Transverse colon (tissue), 4 donors: ENCODE measurements at places on chromosomes 16 and 17. TPM values are rescaled to one million over a fixed set of nuclear protein-coding genes. Genes with fewer than 3 reads are reported as not detected.

Gene CNGB1
- 1.9 TPM for total RNA-seq

Gene DOC2B
- 2.4 TPM for total RNA-seq

Gene TUBG2
- total RNA-seq, result 9.6 TPM

Gene HBZ
- not detected for total RNA-seq

Gene CCL8
- total RNA-seq, result 10.9 TPM

Gene NTN3
- total RNA-seq, result not detected

Gene KRT14
- total RNA-seq, result 0.68 TPM

Gene NOTUM
- not detected for total RNA-seq

- no peaks in the 10 kb centered on the region for H3K36me3 ChIP-seq
- no peaks in the 10 kb centered on the region for H3K27me3 ChIP-seq
- no peak for DNase-seq
Measured at GRCh38 chr17:27600471-27600870, 30.5 kb upstream of the LGALS9 start.

GRCh38 chr17:29039764-29040598 is 3.0 kb upstream of the PIPOX start:
- no peak overlapping the region for H3K4me3 ChIP-seq
- no peak for DNase-seq
- H3K36me3 ChIP-seq, result no peaks in the 10 kb centered on the region
- peaks cover 7% of the 10 kb centered on the region for H3K4me1 ChIP-seq
- H3K27me3 ChIP-seq, result peaks cover 11% of the 10 kb centered on the region
- no peak overlapping the region for H3K27ac ChIP-seq

- H3K36me3 ChIP-seq, result no peaks in the 10 kb centered on the region
- peaks cover 16% of the 10 kb centered on the region for H3K4me1 ChIP-seq
- H3K27ac ChIP-seq, result peak overlapping the region; percentile 86
- peaks cover 3% of the 10 kb centered on the region for H3K27me3 ChIP-seq
Measured at GRCh38 chr16:4537376-4538343, 913 bp downstream of the CDIP1 start.

DNA sequence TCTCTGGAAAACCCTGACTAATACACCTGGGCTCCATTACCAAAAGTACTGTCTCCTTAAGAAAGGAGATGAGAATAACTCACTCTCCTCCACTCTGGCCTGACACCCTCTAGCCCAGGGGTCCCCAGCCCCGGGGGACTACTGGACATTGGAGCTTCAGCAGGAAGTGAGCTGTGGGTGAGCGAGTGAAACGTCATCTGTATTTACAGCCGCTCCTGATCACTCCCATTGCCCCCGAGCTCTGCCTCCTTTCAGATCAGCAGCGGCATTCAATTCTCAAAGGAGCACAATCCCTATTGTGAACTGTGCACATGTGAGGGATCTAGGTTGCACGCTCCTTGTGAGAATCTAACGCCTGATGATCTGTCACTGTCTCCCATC is 126.3 kb upstream of the TNRC6C start:
- no peaks in the 10 kb centered on the region for H3K27me3 ChIP-seq
- H3K4me3 ChIP-seq, result no peak overlapping the region
- no peak for DNase-seq
- H3K27ac ChIP-seq, result no peak overlapping the region
- peaks cover 9% of the 10 kb centered on the region for H3K4me1 ChIP-seq
- no peaks in the 10 kb centered on the region for H3K36me3 ChIP-seq

GRCh38 chr17:6568184-6568758 is 11.9 kb upstream of the PITPNM3 start:
- H3K4me3 ChIP-seq, result no peak overlapping the region
- H3K27ac ChIP-seq, result no peak overlapping the region
- H3K4me1 ChIP-seq, result no peaks in the 10 kb centered on the region
- H3K27me3 ChIP-seq, result no peaks in the 10 kb centered on the region

- no peak overlapping the region for H3K27ac ChIP-seq
- H3K4me3 ChIP-seq, result no peak overlapping the region
- no peaks in the 10 kb centered on the region for H3K4me1 ChIP-seq
- no peak for DNase-seq
Measured at GRCh38 chr16:17724242-17724898, 253.6 kb upstream of the XYLT1 start.

- H3K4me1 ChIP-seq, result peaks cover 8% of the 10 kb centered on the region
- DNase-seq, result no peak
- H3K27ac ChIP-seq, result peak overlapping the region; percentile 84
- H3K4me3 ChIP-seq, result no peak overlapping the region
- H3K27me3 ChIP-seq, result no peaks in the 10 kb centered on the region
Measured at GRCh38 chr16:81442916-81443687, 1.5 kb upstream of the CMIP start.

DNA sequence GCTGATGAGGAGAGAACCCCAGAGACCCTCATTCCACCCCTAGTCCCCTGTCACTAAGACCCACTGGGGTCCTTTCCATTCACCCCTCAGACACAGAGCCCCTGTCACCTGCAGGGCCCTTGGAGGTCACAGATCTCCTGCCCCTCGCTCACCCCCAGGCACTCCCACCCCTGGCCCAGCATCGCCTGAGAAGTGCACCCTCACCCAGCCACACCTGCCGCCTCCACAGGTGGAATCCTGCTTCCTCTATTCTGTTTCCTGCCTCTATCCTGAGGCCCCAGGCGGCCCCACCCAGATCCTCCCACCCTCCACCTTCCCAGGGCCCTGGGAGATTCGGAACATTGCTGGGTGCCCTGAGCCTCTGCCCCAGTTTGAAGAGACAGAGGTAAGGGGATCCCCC is 13.8 kb upstream of the KRT17 start:
- no peak overlapping the region for H3K4me3 ChIP-seq
- no peak overlapping the region for H3K27ac ChIP-seq
- no peaks in the 10 kb centered on the region for H3K27me3 ChIP-seq
- no peaks in the 10 kb centered on the region for H3K4me1 ChIP-seq

DNA sequence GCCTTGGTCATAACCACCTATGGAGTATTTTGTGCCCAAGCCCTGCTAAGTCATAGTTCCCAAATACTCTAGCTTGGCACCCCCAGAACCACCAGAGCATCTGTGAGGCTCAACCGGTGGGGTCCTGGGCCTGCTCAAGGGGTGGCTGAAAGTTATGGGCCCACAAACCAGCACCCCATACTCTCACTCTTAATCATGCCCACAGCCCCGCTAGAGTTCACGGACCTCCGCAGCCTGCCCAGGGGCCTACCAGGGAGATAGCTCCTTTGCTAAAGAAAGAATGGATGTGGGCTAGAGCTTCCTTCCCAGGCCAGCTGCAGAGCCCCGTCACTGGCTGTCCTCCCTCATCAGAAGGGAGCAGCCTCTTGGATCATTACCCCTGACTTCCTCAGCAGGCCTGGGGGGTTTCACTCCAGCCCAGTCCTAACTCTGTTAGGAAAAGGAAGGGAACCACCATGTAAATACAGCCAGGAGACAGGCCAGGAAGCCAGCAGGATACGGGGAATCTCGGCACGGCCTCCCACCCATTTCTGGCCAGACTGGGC is 1.4 kb downstream of the GIT1 start:
- H3K27ac ChIP-seq, result peak overlapping the region; percentile 88
- H3K4me3 ChIP-seq, result peak overlapping the region; percentile 82
- H3K27me3 ChIP-seq, result no peaks in the 10 kb centered on the region
- H3K4me1 ChIP-seq, result peaks cover 56% of the 10 kb centered on the region

- no peak overlapping the region for H3K27ac ChIP-seq
- no peak for DNase-seq
- H3K36me3 ChIP-seq, result no peaks in the 10 kb centered on the region
- no peak overlapping the region for H3K4me3 ChIP-seq
- H3K27me3 ChIP-seq, result peaks cover 29% of the 10 kb centered on the region
Measured at GRCh38 chr16:57906382-57907316, 64.3 kb downstream of the CNGB1 start.

- H3K36me3 ChIP-seq, result no peaks in the 10 kb centered on the region
- no peak for DNase-seq
- H3K27me3 ChIP-seq, result no peaks in the 10 kb centered on the region
- H3K4me3 ChIP-seq, result no peak overlapping the region
- H3K27ac ChIP-seq, result no peak overlapping the region
- H3K4me1 ChIP-seq, result peaks cover 6% of the 10 kb centered on the region
Measured at GRCh38 chr16:1788095-1788707, 5.3 kb downstream of the IGFALS start.

GRCh38 chr16:84411768-84412167 is 43.4 kb downstream of the ATP2C2 start:
- H3K4me3 ChIP-seq, result no peak overlapping the region
- no peaks in the 10 kb centered on the region for H3K36me3 ChIP-seq
- DNase-seq, result no peak

GRCh38 chr17:45234641-45235415 is 13.1 kb downstream of the FMNL1 start:
- H3K36me3 ChIP-seq, result no peaks in the 10 kb centered on the region
- peaks cover 3% of the 10 kb centered on the region for H3K27me3 ChIP-seq
- H3K27ac ChIP-seq, result no peak overlapping the region
- no peak overlapping the region for H3K4me3 ChIP-seq
- peaks cover 4% of the 10 kb centered on the region for H3K4me1 ChIP-seq

DNA sequence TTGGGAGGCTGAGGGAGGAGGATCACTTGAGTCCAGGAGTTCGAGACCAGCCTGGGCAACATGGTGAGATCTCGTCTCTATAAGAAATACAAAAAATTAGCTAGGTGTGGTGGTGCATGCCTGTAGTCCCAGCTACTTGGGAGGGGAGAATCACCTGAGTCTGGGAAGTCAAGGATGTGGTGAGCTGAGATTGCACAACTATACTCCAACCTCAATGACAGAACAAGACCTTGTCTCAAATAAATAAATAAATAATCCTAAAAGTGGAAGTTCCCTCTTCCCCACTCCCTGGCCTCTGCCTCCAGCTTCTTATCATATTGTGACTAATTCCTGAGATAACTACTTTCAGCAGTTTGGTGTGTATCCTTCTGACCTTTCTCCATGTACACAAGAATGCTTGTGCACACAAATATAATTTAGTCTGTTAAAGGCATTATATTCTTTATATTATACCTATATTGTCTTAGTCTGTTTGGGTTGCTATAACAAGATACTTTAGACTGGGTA is 23.5 kb upstream of the DNAJA2 start:
- H3K4me3 ChIP-seq, result no peak overlapping the region
- H3K27me3 ChIP-seq, result no peaks in the 10 kb centered on the region
- no peak for DNase-seq
- H3K27ac ChIP-seq, result no peak overlapping the region
- H3K4me1 ChIP-seq, result no peaks in the 10 kb centered on the region

DNA sequence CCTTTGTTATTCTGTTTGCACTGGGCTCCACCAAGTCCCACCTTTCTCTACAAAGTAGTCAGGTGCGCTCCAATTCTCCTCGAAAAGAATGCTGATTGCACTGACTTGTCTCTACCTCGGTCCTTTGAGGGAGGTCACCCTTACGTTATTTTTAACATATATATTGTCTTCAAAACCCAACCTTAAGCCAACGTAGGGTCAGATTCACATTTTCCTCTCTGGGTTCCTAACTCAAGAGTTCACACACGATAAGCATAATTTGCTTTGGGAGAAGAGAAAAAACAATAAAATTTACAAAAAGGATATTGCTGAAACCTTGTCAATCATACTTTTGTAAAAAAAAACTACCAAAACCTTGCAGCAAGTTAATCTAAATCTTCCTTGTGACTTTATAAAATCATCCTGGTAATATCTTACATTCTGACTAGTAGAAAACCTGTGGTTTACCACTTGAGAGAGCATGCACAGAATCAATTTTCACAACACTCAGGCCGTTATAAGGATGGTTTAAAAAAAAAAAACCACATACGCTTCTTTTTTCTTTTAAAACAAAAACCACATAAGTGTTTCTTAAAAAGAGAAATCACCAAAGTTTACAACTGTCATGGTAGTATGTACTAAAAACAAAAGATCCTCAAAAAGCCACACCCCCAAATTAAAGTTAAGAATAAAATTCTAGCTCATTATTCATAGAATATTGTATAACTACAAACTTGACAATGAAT is 72.2 kb upstream of the TRAP1 start:
- H3K4me3 ChIP-seq, result no peak overlapping the region
- DNase-seq, result no peak
- H3K36me3 ChIP-seq, result no peaks in the 10 kb centered on the region
- no peak overlapping the region for H3K27ac ChIP-seq
- H3K27me3 ChIP-seq, result no peaks in the 10 kb centered on the region
- no peaks in the 10 kb centered on the region for H3K4me1 ChIP-seq

- no peaks in the 10 kb centered on the region for H3K27me3 ChIP-seq
- peak; percentile 68 for DNase-seq
- peaks cover 12% of the 10 kb centered on the region for H3K4me1 ChIP-seq
- peak overlapping the region; percentile 99 for H3K4me3 ChIP-seq
Measured at GRCh38 chr17:32142857-32143526, 690 bp downstream of the RHOT1 start.

DNA sequence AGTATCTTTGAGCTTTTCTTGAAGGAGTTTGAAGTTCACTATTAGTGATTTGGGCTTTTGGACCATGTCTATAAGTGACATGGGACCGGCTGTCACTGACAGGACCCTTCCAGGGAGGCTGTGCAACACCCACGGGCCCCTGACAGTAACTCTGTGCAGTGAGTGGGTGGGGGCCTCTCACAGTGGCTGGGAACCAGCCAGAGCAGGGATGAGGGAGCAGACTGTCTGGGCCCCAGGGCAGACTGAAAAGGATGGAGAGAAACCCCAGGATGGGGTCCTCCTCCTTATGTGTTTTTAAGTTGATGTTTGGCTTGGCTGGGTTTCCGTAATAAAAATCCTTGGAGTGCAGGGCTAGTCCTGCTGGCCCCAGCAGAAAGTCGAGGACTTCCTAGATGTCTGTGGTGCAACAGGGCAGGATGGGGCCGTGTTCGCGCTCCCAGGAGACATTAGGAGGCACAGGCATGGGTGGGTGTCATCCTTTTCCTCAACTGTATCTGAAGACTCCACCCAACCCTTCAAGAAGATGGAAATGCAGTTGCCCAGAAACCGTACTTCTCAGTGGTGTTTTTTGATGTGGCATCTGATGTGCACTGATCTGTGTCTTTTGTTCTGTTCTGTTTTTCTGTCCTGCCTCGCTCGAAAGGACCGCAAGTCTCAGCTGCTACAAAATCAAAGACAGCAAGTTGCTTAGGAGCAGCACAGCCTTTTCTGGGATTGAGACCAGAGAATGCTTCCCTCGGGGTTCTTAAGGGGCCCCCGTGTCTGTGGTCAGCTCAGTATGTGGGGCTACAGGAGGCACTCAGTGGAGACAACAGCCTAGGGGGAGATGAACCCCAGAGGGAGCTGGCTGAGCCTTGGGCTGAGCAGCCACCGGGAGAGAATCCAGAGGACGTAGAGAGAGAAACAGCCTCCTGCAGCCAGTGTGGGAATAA is 24.2 kb downstream of the PLD6 start:
- no peaks in the 10 kb centered on the region for H3K4me1 ChIP-seq
- H3K36me3 ChIP-seq, result no peaks in the 10 kb centered on the region
- no peak overlapping the region for H3K27ac ChIP-seq
- no peaks in the 10 kb centered on the region for H3K27me3 ChIP-seq
